Urinary bladder (tissue), 4 donors: ENCODE measurements at places on chromosomes 12 and 14. TPM values are rescaled to one million over a fixed set of nuclear protein-coding genes. Genes with fewer than 3 reads are reported as not detected.

DNA sequence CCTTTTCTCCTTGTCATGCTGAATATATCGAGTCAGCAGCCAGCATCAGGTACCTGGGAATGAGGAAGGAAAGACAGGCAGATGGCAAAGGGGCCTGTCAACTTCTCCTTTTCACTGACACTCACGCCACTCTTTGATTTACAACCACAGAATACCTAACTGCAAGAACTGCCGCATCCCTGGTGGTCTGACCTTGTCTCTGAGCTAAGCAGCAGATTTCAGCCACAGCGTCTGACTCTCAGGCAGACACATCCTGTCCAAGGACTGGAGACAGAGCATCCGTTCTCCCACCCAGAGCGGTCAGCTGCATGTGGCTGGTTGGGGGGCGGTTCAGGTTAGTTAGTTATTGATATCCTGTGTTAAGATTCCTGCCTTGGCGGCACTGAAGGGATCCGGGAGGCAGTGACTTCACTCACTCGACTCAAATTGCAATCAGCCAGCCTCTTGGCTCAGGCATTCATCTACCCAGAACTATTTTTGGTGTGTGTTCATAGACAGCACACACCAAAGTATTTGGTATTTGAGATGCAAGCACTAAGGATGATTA, 11.2 kb upstream of the MAP1LC3B2 start:
- DNase-seq, result no peak

- no peak for DNase-seq
These were observed 157.2 kb downstream of the PAX9 start for GRCh38 chr14:36818794-36819384.

DNA sequence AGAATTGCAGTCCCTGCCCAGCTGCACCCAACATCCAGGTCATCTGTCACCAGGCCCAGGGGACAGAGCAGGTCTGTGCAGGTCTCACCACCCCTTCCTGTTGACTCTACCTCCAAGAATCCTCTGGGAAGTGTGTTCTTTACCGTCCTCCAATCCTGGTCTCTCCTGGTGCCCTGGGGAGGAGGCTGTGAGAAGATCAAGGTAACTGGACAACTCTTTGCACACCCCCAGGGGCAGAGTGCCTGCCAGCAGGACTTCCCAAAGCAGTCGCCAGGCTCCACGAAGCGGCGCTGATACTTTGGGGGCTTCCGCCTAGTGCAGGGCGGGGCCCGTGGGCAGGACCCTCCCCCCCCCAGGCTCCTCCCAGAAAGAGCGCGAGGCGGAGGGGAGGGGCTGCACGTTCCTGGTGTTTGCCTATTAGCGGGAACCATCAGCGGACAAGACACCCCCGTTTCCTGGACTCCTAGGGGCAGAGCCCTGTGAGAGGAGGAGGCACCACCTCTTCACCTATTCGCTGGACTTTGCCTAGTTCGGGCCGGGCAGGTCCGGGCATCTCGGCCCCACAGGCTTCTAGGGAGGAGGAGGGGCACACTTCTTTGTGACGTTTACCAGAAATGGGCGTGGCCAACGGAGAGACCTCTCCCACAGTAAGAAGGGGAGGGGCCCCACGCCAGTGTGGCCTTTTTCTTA, 918.0 kb downstream of the AACS start:
- DNase-seq, result peak; percentile 91

EML5 gene
- total RNA-seq, result 7.0 TPM

KRT78 gene
- not detected for total RNA-seq

E2F7 gene
- total RNA-seq, result 7.2 TPM
